Stimulated activated CD8-positive, alpha-beta memory T cell treated with anti-CD3 and anti-CD28 coated beads, Interleukin-4, amount 100 ng/mL, for 24 hours (primary cell): ENCODE measurements at places on chromosomes 6 and 20.

DNA sequence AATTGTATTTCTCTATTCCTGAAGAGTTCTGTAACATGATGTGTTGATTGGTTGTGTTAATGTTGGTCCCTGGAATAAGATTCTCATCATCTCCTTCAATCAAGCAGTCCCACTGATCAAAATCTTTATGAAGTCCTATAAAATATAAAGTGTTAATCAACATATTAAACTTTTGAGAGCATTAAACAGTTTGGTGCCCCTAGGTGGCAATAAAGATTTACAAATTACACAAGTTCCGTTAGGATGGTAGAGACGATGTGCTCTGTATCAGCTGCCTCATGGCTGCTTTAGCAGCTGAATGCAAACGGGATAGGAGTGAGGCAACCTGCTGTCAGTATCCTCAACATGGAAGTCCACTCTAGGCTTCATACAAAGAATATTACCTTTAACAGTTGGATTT, 16.9 kb downstream of the TDRD6 start:
- no peak for DNase-seq

GRCh38 chr20:21272679-21273078, 30.5 kb upstream of the XRN2 start:
- no peak for DNase-seq

DNA sequence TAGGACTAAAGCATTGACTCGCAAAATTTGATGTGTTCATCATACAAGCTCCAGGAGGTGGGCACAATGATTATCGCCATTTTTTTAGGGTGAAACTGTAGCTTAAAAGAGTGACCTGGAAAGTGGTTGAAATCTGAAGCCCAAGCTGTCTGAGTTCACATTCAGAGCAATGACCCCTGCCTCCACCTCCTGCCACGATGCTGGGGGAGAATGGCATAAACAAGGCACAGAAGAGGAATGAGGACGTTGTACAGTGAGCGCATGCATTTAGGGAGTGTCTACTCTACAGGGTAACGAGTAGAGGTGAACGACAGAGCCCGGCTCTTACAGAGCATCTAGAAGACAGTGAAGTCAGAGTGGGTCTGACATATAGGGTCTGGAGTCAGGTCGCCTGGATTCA, 37.2 kb downstream of the CNKSR3 start:
- no peak for DNase-seq

- no peak for DNase-seq
Observed at GRCh38 chr20:52799130-52799529, 173.0 kb upstream of the TSHZ2 start.

GRCh38 chr6:155310596-155310995, 3.7 kb downstream of the TFB1M start:
- DNase-seq = no peak

DNA sequence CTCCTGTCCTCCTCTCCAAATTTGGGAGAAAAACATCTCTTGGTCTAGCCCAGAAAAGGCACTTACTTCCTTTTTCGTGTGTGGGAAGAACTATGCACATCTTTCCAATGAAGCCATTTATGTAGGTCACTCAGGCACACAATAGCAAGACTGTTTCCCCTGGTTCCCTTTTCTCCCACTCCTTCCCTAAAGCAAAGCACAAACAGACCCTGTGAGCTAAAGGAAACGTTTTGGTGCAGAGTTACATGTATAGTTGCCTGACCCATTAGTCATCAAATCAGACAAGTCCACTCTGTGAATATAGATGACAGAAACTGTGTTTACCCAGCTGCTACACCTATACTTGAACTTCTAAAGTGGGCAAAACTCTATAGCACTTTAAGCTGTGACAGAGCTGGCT, 474.6 kb downstream of the COL12A1 start:
- no peak for DNase-seq

GRCh38 chr6:39074486-39074885, 25.9 kb downstream of the GLP1R start:
- DNase-seq = no peak

GRCh38 chr6:83822629-83823169, 30.5 kb upstream of the RIPPLY2 start:
- DNase-seq = no peak

- no peak for DNase-seq
Observed at GRCh38 chr6:46510651-46511050, 19.4 kb upstream of the RCAN2 start.

DNA sequence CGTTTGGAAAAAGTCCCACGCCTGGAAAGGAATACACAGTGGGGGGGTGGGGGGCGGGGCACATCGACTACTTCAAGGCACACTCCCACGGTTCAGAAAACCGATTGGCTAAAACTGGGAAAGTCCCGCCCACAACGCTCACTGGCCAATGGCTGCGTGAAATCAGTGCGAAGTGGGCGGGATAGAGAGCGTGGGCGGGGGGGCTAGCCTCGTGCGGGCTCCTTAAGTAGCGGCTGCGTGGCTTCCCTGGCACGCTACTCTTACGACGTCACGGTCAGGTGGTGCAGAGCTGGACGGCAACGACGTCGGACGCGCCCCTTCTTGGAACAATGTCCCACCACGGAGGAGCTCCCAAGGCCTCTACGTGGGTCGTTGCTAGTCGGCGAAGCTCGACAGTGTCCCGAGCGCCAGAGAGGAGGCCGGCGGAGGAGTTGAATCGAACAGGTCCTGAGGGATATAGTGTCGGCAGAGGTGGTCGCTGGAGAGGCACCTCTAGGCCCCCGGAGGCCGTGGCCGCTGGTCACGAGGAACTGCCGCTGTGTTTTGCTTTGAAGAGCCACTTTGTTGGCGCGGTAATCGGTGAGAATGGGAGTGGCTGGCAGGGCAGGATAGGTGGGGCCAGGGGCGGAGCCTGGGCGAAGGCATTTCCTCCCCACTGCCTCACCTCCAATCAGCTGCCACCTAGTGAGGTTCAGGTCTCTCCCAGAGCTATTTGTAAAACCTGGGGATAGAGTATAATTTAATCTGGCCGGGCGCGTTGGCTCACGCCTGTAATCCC, at the start of gene DDX43:
Gene DDX43 (plus strand): TSS at position 252 of the 778 bp plus-strand sequence. CDS start 78 bp downstream, at position 330.
- no peak for DNase-seq

DNA sequence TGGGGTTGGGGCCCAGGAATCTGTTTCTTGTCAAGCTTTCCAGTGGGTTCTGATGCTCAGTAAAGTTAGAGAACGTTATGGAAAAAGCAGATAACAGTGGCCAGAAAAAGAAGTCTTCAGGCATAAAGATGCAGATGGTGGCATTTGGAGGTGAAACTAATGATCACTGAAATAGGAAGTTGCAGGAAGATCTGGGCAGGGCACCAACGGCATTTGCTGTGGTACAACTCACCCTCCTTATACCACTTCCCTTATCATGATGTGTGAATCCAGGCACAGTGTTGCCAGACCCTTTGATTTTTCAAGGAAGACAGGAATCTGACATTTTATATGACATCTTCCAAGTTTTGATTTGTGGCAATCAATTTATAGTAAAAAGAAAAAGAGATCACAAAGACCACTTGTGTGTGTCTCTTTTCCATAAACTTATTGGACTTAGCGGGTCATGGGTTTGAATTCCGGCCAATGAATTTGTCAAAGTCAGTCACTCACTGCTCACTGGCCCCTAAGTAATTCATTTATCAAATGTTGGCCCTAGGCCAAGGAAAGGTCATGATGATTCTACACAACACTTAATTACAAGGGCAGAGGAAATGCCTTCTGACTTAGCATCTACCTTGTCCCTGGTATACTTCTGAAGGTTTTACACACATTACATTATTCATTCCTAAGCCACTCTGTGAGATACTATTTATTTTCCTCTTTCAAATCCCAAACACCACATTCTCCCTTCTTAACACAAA, 37.6 kb downstream of the LAMP5 start:
- DNase-seq = no peak

- no peak for DNase-seq
Observed at GRCh38 chr6:161407115-161407514, 133.3 kb upstream of the AGPAT4 start.

DNA sequence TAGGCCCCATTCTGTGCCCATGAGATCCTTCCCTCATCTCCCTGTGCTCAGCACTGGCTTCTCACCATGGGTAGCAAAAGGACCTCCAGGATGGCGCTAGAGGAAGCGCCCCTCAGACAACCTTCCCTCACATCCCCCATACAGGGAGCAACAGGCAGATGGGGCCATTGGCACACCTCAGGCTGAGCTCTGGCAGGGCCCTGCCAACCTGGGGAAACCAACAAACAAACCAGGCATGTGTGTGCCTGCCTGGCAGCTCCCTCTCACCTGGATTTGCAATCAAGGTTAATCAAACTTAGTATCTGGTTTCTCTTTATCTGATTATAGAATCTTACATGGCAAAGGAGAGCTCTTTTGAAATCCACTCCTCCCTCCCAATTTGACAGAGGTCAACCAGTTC, 134.9 kb downstream of the SLC23A2 start:
- no peak for DNase-seq

DNA sequence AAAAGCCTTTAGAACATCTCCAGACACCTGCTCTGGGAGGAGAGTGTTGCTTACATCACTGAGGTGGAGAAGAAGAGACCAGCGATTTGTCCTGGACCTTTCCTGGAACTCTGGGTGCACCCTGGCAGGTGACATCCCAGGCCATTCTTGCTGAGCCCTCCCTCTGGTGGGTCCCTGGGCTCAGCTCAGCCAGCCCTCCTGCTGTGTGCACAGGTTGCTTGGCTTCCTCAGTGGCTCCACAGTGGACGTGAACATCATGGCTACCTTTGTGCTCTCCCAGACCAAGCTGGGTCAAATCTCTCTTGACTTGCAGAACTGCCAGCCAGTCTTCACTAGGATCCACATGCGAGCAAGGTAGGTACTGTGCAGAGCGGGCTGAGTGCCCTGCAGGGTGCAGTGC, 19.9 kb upstream of the BPIFA2 start:
- no peak for DNase-seq

GRCh38 chr6:43173591-43174262, 2.7 kb downstream of the SRF start:
- DNase-seq = no peak

- no peak for DNase-seq
Observed at GRCh38 chr20:48594533-48594932, 233.3 kb downstream of the PREX1 start.

GRCh38 chr6:96963809-96964208, 39.3 kb downstream of the KLHL32 start:
- no peak for DNase-seq

DNA sequence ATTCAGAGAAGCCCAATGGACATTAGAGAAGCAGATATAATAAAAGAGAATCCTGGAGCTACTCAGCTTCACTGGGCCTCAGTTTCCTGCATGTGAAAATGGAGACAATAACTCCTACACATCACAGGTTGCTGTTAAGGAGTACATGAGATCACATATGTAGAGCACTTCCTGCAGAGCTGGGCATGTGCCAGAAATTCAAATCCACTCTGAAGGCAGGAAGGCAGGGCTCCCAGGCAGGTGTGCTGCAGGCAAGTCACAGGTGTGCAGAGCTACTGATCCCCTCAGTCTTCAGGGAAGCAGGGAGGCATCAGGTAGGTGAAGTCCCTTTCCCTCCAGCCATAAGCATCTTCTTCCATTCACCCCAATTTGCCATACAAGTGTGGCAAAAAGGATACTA, 48.0 kb downstream of the DST start:
- DNase-seq = no peak

DNA sequence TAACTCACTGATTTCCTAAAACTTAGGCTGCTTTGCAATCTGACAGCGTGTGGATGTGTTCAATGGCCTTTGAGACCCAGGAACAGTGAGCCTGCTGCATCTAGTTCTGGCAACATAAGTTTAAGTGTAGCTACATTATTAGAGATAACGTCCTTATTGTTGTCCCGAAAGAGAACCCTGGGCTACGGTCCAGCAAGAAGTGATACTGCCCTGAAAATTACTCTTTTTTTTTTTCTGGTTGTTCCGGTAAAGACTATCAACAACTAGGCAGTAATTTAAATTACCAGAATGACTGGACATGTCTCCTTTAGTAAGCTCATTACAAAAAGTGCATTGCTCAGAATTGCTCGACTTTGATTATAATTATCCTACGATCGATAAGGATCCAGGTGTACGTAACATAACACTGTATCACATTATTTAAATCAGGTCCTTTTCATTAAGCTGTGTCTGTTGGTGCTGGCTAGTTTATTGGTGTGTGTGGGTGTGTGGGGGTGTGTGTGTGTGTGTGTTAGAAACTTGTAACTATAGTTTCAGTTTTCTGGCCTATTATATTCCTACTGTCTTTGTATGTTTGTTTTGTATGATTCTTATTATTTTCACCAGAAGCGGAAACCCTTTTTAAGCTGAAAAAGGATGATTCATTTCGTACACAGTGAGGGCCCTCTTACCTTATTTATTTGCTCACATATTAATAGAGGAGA, 3.0 kb downstream of the TSHZ2 start:
- DNase-seq = no peak

GRCh38 chr20:57071954-57072583, 194.4 kb downstream of the BMP7 start:
- no peak for DNase-seq

- DNase-seq = no peak
Observed at GRCh38 chr6:15131234-15131633, 114.6 kb upstream of the JARID2 start.

- DNase-seq = no peak
Observed at GRCh38 chr6:42251911-42252637, 34.4 kb upstream of the MRPS10 start.

GRCh38 chr6:51199105-51199552, 380.5 kb downstream of the TFAP2B start:
- no peak for DNase-seq

DNA sequence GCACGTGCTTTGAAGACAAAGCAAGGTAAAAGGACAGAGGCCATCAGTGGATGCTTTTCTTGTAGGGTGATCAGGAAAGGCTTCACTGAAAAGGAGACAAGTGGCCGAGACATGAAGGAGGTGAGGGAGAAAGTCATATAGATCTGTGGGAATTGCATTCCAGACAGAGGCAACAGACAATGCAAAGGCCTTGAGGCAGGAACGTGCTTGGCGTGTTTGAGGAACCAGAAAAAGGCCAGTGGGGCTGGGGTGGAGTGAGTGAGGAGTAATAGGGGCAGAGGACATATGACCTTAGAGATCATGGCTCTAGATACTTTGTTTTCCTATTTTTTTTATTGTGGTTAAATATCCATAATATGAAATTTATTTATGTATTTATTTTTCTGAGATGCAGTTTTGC, 10.5 kb upstream of the SALL4 start:
- no peak for DNase-seq

DNA sequence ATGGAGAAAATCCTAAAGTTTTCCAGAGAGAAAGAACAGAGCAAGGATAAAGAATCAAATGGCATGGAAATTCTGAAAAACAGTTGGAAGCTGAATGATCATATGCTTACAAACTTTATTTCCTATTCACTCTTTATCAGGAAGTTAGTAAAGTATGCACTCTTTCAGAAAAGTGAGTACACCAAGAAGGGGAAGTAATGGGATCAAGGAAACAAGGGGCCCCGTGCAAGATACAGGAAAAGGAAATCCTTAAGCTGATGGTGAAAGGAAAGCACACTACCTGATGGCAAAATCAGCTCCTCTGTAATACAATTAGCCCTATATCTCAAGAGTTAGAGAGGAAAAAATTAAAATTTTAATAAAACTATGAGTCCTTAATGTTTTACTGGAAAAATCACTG, 14.0 kb downstream of the CALHM6 start:
- DNase-seq = no peak
